Omental fat pad (tissue), 4 donors: ENCODE measurements at places on chromosomes 1 and 21. TPM values are rescaled to one million over a fixed set of nuclear protein-coding genes. Genes with fewer than 3 reads are reported as not detected.

- DNase-seq: no peak
Measured at GRCh38 chr1:162391790-162392563, 10.4 kb downstream of the C1orf226 start.

AGTRAP gene
- total RNA-seq: 93.1 TPM

- DNase-seq: no peak
Measured at GRCh38 chr21:36545776-36546511, 66.0 kb upstream of the CLDN14 start.

GRCh38 chr1:226821719-226822085, 48.7 kb upstream of the PSEN2 start:
- no peak for DNase-seq

TRABD2B gene
- 2.6 TPM for total RNA-seq

DNA sequence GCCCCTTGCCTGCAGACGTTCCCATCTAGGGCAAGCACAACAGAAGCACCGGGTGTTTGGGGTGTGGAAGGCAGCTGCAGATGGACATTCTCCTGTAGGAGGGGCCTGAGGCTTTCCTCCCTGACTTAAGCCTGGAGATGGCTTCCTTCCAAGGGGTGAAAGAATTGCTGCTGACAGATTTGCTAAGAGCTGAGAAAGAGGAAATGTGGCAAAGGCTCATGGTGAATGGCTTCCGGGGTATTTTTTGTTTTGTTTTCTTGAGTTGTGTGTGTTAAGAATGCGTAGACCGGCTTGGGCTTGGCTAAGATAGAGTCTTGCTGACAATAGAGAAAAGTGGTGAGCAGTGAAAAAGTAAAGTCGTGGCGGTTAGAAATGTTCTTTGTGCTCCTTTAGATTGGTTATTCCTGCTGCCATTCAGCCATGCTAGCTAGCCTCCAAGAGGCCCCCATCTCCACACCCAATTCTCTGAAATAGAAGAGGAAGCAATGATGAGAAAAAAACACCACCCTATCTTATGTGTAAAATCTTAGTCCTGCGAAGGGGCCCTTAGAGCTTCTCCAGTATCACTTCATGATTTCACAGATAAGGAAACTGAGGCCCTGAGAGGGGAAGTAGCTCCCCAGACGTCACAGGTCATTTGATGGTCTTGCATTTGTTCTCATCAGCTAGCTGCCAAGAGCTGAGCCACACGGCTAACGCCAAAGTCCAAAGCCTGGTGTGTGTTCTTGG, 36.9 kb downstream of the EIF2D start:
- DNase-seq: no peak
